Activated T-cell treated with anti-CD3 and anti-CD28 coated beads, Interleukin-2, amount 50 U/mL, for 1 hour (primary cell): ENCODE measurements at places on chromosomes 12 and 14.

DNA sequence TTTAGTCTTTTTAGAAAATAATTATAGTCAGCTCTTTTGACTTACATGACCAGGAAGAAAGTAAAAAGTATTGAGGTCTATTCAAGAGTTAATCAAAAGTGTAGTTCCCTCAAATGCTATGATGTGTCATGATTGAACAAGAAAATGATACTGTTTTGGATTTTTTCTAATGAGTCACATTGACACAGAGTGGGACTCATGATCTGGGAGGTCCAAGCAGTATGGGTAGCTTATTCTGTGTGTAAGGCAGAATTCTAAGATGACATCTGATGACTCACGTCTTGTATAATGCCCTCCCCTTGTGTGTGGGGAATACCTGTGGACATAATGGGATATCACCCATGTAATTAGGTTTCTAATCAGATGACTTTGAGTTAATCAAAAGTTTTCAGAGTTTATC, 178.1 kb upstream of the DDHD1 start:
- no peak for DNase-seq

GRCh38 chr12:132105467-132105866, 38.7 kb downstream of the DDX51 start:
- no peak for DNase-seq

- DNase-seq: no peak
These were observed 54.1 kb upstream of the DDX11 start for GRCh38 chr12:31019561-31019960.

DNA sequence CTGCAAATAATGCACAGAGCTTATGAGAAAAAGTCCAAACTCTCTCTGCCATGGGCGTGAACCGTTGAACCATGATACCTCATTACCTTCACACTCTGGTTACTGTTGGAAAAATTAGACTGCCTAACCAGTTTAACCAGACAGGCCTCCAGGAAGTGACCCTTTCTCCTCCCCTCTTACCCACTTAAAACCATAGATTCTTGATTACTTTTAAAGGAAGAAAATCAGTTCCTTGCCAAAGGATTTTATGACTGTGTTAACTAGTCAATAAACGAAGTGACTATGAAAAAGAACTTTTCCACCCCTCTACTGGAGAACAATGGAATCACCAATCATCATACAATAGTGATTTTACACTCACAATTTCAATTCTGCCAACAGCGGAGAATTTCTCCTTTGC, 254.0 kb upstream of the ATP2B1 start:
- DNase-seq: no peak

DNA sequence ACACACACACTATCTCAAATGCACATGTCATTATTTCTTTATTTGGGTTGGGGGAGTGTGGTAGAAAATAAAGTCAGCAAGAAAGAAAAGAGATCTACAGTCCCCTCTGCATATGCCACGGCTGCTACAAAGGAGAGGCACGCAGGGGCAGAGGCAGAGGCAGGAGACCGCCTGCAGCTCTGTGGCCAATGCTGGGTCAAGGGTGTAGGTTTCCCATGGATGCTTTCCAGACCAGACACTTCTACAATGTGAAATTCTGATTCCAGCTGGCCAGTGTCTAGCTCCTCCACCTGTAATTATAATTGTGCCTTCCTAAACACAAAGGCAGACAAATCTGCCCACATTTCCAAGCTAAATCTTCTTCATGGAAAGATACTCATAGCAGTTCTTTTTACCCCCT, 19.2 kb downstream of the VPS37B start:
- peak; percentile 14 for DNase-seq

DNA sequence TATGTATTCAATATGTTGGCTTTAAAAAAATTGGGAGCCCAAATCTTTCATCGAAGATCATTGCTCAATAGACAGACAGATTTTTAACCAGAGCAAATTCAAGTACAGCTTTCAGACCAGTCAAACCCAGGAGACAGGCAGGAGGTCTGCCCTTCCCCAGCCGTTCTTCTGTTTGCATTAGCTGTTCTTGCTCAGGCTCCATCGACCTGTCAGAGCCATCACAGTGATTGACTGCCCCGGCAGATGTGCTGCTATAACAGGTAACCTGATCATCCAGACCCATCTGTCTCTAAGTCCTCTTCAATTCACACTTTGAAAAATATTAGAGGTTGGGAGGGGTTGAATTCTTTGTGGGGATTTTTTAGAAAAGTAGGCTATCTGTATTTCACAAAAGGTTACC, 453.5 kb downstream of the FOXG1 start:
- no peak for DNase-seq

GRCh38 chr12:117526757-117527478, 165.5 kb upstream of the NOS1 start:
- DNase-seq: no peak

DNA sequence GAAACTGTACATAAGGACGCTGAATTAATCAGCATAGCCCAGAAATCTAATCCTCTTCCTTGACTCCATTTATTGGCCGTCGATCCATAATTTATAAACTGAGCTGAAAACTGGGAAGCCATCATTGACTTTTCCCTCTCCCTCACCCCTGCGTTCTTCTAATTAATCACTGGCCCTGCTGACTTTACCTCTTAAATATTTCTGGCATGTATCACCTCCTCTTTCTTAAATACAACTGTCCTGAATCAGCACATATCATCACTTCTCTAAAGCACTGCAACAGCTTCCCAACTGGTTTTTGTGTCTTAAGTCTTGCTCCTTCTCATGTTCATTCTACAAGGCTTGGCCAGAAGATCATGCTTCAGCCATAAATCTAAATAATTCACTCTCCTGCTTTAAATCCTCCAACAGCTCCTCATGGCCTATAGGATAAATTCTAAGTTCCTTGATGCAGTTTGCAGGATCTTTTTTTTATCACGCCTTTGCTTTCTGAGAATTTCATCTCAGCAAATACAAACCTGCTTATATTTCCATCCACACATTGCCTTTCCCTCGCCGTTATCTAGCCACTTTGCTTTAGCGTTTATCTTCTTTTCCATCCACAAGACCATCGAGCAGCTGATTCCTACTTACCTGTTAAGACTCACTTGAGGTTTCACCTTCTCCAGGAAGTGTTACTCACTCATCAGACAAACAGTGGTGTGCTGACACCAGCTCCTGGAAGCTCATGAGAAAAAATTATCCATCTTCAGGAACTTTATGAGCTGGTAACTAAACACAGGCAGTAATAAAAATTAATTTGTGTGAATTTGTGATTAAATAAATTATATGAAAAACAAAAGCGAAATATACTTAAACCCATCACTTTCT, 295.6 kb upstream of the FLRT2 start:
- DNase-seq: no peak

DNA sequence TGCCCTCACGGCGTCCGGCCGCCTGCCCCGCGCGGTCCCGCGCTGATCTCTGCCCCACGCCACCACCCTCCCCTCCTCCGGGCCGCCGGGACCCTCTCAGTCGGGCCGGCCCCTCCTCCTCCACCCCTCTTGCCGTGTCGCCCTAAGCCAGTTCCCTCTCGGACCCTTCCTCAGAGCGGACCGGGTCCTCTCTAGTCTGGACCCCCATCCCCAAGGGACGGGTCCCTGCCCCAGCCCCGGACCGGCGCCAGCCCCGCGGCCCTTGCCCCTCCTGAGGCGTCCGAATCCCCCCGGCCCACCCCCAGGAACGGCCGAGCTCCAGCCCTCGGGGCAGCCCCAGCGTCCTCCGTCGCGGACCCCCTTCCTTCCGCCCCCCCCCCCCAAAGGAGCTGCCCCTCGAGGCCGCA, 485 bp downstream of the PPP4R4 start:
- DNase-seq: no peak

DNA sequence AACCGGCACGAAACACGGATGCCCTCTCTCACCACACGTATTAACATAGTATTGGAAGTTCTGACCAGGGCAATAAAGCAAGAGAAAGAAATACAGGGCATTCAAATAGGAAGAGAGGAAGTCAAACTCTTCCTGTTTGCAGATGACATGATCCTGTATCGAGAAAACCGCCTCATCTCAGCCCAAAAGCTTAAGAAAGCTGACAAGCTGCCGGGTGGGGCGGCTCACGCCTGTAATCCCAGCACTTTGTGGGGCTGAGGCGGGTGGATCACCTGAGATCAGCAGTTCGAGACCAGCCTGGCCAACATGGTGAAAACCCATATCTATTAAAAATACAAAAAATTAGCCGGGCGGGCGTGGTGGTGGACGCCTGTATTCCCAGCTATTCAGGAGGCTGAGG, 17.7 kb downstream of the OR6S1 start:
- no peak for DNase-seq

DNA sequence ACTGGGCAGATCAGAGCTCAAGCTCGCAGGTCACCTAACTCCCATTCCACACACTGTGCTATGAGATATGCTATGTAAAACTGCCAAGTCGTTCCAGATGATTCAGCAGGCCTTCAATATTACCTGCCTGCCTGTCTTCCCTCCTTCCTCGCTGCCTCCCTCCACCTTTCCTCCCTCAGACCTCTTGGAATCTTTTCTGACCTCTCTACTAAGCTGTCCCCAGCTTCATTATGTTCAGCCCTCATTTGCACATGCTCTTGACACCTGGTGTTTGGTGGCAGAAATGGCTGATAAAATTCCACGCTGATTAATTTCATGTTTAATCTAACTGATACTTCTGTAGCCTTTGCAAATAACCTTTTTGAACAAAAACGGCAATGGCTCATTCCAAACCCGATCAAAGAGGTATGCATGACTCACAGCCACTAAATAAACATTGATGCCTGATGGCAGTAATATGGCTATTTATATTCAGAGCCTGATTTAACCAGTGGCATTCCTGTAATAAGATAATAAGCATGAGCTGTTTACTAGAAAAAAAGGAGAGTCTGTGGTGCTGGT, 130.8 kb upstream of the EGLN3 start:
- no peak for DNase-seq

DNA sequence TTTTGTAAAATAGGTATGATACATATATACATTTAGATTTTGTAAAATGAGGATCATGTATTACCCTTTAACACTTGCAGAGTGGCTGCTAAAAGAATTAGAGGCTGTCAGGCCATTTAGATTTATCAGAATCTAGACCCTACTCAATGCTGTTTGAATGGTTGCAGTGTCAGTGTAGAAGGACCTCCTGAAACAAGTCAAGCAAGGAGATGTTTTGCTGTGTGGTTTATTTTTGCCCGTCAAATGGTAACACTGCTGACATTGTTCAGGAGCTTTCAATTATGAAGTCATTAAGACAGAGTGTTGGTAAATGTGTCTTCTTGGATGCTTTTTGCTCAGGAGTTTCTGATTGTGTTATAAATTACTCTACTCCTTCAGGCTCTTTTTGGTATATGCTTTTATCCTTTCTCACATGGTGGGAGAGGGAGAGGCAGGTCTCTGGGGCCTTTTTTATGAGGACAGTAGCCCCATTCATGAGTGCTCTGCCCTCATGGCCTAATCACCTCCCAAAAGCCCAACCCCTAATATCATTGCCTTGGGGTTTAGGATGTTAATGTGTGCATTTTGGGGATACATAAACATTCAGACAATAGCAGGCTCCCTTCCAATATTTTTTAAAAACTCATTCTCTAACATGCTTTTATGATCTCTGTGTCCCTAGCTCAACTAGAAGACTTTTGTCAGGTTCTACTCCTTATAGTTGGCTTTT, 16.5 kb downstream of the EID3 start:
- DNase-seq: no peak

GRCh38 chr12:131049549-131050339, 96.0 kb downstream of the ADGRD1 start:
- DNase-seq: no peak

GRCh38 chr12:79016181-79016580, 151.6 kb downstream of the SYT1 start:
- DNase-seq: no peak

- no peak for DNase-seq
These were observed 56.2 kb downstream of the ACTN1 start for GRCh38 chr14:68922886-68923285.

- DNase-seq: no peak
These were observed 142.3 kb upstream of the ARHGAP5 start for GRCh38 chr14:31934767-31935266.

GRCh38 chr14:75461303-75461702, 33.5 kb downstream of the JDP2 start:
- no peak for DNase-seq

DNA sequence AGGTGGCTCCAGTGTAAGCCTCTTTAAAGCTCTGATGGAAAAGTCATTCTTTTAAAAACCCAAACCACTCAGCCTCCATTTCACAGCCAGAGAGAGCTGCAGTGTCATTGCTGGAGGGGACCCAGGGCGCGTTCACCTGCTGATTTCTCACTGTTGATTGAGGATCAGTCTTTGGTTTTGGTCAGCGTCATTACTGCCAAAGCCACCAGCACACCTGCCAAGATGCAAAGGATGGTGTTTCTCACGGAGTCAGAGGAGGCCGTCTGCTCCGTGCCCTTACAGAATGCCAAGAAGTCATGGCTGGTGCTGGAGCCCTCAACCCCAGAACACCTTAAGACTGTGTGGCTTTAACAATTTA, 32.8 kb upstream of the BATF start:
- no peak for DNase-seq

- DNase-seq: no peak
These were observed 15.1 kb downstream of the CALCOCO1 start for GRCh38 chr12:53712059-53712643.

GRCh38 chr12:51386351-51386750, 4.9 kb downstream of the GALNT6 start:
- no peak for DNase-seq

DNA sequence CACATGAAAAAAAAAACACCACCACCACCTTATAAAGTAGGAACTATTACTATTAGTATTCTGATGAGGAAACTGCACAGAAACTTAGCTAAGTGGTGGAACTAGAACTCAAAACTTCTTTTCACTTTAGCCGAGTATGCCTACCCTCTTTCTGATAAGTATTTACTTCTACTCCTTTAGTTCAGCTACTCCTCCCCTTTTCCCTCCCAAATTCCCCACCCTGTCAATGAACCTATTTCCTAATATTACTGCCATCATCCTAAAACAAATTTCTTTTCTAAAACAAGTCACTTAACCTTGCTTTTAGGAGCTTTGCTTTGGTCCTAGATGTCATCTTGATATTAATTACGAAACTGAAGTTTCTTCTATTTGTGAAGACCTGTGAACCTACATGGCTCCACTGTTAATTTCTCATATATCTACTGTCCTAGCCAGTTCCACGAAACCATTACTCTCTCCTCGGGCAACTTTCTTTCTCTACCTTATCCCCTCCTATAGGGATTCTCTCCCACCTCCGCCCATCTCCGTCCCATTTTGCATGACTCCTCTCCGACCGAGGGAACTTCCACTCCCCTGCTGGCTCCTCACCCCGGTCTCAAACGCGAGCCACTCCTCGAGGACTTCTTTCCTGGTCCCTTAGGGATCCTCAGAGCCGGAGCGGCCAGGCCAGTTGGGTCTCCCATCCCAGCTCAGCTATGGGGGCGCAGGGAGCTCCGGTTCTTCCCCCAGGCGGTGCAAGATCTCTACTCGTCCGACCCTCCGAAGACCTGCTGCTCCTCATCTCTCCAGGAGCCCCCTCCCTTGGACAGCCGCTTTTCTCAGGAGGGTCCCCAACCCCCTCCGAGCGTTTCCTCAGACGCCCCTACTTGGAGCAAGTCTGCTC, 1.1 kb downstream of the NUMB start:
- peak; percentile 36 for DNase-seq

GRCh38 chr12:108689314-108690190, 41.8 kb downstream of the CORO1C start:
- peak; percentile 40 for DNase-seq
